ENCODE measurements at places on chromosomes 2 and 18.

- no peak for DNase-seq
These were observed 81.1 kb downstream of the LONRF2 start for GRCh38 chr2:100241236-100241635.

GRCh38 chr2:152183401-152184073 is 8.0 kb upstream of the STAM2 start:
- no peak for DNase-seq

DNA sequence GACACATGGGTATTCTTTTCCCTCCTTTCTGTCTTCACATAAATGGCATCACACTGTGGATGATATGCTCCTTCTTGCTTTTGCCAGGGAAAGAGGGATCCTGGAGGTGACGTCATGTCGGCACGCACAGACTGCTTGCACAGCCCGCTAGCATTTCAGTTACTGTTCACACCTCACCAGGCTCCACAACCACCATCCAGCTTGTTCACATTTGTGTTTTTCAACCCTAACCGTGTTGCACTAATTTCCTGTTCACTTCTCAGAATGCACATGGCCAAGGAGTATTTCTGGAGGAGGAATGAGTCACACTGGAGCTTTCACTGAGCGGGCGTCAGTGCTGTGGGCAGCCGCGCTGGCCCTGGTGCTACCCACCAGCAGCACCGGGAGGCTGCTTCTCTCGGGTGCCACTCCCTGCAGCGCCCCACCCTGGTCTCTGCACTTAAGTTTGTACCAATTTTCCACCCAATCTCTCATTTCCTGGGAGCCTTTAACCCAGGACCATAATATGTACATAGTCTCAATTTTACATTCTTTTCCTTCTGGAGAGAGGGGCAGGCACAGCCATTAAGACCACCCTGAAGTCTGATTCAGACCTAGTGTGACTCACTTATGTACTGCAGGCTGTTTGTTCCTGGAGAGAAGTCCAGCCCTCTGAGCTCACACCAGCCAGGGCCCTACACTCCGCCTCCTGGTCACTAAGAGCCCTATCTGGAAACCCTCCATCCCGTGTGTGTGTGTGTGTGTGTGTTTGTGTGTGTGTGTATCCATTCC is 65.1 kb downstream of the MBP start:
- DNase-seq: peak; percentile 70

GRCh38 chr2:237892478-237892877 is 33.1 kb downstream of the RAMP1 start:
- no peak for DNase-seq

DNA sequence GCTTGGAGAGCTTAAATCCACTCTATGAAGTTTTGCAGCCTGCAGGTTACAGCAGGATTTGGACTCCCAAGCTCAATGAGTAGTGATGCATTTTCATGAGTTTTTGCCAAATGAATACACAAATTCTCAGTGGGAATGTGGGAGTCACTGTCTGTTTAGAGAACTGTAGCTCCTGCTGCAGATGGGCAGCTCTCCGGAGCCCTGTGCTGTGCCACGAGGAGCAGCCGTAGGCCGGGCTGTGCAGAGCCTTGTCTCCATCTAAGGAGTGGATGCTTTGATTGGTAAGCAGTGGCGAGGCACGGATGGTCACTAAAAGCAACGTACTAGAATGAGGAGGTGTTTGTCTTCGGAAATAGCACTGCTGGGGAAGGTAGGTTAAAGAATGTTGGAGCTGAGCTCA is 96.0 kb upstream of the NFATC1 start:
- no peak for DNase-seq

DNA sequence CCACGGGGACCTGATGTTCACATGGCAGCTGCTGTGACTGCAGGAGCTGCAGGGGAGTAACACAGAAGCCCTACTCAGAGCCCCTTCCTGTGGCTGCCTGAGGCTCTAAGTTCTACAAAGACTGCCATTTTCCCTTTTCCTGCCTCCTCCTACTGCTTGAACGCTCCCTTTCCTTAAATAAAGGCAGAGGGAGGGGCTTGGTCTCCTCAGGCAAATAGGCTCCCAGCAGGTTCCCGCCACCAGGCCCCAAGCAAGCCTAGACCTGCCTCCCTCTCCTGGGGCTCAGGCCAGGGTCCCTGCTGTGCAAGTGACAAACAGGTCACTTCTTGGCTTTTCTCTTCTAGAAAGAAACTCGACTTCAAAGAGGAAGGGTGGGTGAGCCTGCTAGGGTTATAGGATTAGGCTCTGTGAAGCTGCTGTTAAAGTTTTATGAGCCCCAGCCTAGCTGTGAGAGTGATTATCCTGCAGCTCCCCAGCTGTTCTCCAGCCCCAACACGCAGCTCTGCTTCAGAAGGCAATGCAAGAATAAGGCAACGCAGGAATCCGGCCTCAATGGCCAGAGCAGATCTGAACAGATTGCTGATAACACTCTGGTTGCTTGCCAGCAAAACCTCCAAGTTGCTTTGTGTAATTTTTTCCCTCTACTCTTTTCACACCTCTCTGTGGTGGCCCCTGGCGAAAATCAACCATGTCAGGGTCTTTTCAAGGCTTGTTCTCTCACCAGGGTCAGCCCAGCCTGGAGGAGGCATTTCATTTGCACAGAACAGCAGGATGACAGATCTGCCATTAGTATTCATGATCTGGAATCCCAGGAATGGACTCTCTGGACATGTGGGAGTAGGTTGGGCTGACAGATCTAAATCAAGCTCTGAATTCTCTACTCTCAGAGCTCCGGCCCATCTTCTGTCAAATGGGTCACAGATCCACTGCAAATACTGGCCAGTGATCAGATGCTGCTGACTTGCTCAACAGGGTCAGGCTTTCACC is 71.3 kb downstream of the MRO start:
- no peak for DNase-seq

- no peak for DNase-seq
These were observed 57.3 kb downstream of the NEDD4L start for GRCh38 chr18:58101291-58101794.

DNA sequence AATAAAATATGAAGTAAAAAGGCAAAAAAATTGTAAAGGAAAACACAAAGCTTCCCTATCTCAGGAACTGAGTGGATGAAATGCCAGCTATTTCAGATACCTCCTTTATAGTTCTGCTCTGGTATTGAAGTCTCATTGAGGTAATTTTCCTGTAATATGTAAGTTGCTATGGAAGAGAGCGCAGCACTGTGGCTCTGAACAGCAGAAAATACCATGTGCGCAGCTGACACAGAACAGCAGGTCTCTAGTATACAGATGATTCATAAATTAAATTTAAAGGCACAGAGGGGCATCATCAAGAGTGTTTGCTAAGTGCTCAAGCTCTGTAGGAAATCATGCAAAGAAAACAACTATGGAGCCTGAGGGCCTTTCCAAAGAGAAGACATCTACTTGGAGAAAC is 315.3 kb upstream of the CDH7 start:
- DNase-seq: no peak

DNA sequence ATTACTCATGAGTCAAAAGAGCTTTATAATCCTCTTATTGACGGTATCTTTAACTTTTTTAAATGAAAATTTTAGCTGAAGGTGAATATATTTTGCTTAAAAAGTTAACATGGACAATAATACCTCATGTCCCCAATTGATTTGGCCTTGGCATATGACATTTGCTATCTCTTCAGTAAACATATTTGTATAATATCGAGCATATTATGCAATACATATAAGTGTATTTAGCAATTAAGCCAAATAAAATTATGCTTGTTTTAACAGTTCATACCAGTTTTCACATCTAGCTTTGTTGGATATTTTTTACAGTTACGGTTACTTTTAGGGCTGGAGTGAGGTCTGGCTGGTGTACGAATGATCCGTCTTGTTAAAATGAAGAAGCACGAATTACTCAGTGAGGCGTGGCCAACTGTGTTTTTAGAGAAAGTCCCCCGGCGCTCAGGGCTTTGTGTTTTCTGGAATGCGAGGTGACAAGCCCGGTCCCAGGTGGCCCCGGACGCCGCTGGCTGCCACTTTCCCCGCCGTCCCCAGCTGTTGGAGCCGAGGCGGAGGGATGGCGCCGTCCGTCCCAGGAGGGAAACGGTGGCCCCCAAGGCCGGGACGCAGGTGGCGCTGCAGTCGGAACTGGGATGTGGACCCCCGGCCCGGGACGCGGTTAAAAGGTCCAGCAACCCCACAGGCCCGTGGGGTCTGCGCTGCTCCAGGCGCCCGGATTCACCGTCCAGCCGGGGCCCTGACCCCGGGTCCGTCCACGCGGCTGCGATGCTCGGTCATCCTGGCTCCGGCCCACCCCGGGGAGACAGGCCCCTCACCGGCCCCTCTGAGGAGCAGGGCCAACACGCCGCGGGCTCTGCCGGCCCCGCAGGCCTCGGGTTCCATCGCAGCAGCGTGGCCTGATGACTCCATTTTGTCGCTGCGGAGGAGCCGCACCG is 41.3 kb downstream of the TMEM18 start:
- DNase-seq: no peak

DNA sequence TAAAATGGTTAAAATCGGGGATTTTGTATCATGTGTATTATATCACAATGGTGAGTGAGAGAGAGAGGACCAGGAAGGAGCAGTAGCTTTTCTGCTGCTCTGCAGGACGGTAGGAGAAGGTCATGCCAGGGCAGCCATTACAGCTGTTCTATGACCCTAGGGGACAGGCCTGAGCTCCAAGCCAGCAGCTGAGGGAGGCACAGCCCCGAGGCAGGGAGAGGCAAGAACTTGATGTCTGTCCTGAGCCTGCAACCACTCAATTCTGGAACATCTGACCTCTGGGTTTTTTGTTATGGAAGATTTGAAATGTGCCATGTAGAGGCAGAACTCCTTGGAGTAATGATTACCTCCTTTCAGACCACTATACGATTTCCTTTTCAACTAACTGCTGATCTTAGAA is 135.8 kb upstream of the SH3BP4 start:
- no peak for DNase-seq

DNA sequence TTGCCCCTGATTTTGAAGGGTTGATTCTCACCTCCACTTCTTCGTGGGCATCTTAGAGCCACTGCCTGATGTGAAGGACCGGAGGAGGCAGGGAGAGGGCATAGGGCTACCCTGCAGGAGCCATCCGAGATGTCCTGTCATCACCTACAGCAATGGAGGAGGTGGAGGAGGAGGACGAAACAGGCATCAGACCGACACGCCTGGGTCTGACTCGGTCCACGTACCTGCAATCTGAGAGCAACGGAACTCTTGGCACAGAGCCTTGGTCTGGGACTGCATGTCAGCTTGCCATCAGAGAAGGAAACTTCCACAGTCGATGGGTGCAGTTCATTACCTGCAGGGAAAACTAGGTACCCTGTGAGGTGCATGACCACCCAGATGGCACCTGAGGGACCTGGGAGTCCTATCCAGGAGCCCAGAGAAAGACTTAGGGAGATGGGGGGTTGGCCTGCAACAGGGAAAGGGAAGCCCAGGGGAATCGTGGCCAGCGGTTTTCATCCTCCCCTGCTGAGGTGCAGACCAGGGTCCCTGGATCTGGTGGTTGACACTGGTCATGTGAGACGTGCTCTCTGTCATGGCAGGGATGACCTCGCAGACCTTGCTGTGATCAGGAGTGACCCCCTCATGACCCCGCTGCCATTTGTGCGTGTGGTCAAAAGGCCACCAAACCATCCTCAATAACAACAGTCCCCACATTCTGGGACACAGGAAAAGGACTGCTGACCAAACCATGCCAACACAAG is 190.8 kb downstream of the SEPTIN10 start:
- DNase-seq: no peak

- no peak for DNase-seq
These were observed 21.7 kb downstream of the TET3 start for GRCh38 chr2:74006459-74006858.

DNA sequence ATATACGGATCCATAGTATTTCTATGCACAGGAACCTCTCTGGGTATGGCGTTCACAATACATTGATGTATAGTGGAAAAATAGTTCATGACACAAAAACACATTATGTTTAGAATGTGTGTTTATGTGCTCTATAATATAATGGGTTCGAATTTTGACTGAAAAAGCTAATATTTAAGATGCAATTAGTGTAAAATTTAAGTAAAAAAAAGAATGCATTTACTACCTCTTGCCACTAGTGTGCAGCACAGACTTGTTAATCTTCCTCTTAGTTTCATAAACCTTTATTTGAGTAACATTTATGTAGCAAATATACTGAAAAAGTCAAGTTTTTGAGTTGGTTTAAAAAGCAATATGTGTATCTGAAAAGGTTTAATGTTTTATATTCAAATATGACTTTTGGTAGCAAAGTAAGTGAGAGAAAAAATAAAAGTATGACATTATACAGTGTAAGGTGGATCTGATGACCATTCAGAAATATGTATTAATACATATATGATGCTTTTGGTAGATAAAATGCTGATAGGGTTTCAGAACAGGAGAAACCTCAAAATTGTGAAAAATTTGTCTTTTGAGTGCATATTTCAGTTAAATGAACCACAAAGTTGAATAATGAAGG is 49.4 kb downstream of the CCDC102B start:
- peak; percentile 4 for DNase-seq

DNA sequence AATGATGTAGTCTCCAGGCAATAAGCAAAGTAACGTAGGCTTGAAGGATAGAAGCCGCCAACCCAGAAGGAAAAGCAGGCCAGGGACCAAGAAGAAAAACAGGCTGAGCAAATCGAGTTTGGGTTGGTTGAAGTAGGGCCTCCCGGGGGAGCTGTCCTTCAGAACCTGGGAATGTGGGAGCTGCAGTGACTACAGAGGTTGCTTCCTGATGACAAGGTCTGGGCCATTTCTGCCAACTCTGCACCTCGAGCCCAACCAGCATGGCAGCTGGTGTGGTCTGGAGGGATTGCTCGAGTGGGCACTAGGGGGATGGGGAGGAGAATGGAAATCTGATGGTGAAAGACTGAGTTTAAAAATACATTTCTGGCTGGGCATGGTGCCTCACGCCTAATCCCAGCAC is 14.1 kb downstream of the ACMSD start:
- DNase-seq: no peak

- DNase-seq: no peak
These were observed 525.0 kb downstream of the ERBB4 start for GRCh38 chr2:212013626-212014025.

- DNase-seq: no peak
These were observed 13.2 kb upstream of the MYO1B start for GRCh38 chr2:191231995-191232394.

- DNase-seq: no peak
These were observed 137.1 kb upstream of the GAREM1 start for GRCh38 chr18:32607816-32608215.

DNA sequence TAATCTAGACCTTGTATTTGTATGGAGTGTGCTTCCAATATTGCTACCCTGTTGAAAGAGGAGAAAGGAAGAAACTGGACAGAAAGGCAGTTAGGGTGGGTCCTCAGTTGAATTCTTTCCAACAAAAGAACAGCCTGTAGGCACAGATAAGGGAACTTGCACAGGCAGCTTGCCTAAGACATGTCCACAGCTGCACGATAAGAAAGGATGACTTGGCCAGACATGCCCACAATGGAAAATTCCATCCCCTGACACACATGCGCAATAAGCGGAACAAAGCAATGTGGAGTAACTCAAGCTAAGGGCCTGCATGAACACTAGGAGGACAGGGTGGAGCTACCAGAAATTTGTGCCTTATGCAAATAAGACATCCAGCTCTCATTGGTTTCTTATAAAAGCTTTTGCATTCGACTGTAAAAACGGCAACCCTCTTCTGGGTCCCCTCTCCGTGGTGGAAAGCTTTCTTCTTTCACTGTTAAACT is 1084.7 kb upstream of the NXPH2 start:
- DNase-seq: no peak

Measured in AG08395 (cell line).